ENCODE measurements at places on chromosomes 7 and 10.

GRCh38 chr7:130974794-130975193 is 240.8 kb upstream of the KLF14 start:
- no peak for DNase-seq

DNA sequence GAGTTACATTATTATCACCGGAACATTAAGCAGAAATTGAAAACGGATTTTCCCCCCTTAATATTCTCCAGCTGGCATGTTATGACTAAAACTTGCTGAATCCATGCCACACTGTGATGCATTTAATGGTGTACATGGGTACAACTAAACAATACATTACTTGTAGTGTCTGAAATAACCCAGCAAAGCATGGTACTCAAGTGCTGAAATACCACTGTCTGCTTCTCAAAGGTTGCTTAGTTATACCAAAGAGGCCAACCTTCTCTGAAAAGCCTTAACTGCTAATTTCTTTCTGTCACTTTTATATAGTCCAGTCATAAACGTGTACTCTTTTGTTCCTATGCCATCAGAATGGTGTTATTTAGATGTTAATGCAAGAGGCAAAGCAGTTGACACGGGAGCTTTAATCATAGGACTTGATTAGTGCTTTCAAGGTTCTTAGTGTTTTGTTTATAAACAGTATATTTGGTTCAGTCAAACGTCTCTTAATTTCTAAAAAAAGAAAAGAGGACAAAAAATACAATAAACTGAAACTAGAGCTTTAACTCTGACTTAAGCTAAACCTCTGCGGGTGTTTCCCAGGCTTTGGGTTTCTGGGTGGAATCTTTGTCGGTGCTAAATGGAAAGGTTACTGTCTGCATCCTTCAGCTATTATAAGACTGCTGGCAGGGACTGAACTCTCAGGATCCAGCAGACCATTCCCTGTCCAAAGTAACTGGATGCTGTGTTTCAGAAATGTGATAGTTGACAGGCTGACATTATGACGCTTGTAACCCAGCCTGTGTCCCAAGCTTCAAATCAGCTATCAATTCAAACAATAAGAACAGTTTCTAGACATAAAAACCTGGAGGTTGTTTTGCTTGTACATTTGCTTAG is 202.6 kb downstream of the PPP1R3A start:
- no peak for DNase-seq

DNA sequence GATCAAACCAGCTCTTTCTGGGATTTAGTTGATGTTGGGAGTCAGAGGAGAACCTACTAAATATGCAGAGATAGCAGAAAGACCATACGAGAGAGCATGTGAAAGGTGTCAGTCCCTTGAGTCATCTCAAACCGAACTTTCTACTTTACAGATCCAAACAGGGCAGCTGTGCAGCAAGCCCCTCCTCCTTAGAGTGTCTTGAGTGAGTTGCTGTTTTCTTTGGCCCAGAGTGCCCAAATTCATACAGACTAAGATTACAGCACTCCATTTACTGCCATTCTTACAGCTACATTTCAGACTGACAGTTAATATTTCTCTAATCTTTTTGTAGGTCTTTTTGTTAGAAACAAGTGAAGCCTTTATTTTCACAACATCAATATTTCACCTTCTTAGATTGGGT is 53.4 kb downstream of the NRCAM start:
- no peak for DNase-seq

DNA sequence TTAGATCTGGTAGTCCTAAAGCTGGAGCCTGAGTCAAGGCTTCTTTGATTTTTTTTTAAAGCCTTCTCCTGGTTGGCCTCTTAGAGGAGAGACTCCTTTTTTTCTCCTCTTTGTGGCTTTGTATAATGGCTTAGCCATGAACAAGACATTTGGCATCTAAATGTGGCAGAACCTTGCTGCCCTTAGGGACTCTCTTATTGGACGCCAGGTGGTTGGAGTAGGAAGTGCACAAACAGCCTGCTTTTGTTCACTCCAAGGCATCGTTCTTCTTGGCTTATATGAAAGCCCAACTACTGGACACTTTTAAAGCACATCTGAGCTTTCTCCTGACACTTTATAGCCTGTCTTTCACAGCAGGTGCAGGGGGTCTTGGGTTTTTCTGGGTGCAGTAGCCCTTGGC is 25.0 kb downstream of the ZPBP start:
- no peak for DNase-seq

- peak; percentile 97 for DNase-seq
Measured at GRCh38 chr10:71213761-71214440, 1.5 kb downstream of the UNC5B start.

- no peak for DNase-seq
Measured at GRCh38 chr10:86310291-86310690, 56.3 kb downstream of the GRID1 start.

- no peak for DNase-seq
Measured at GRCh38 chr10:72487521-72487920, 132.8 kb upstream of the DNAJB12 start.

DNA sequence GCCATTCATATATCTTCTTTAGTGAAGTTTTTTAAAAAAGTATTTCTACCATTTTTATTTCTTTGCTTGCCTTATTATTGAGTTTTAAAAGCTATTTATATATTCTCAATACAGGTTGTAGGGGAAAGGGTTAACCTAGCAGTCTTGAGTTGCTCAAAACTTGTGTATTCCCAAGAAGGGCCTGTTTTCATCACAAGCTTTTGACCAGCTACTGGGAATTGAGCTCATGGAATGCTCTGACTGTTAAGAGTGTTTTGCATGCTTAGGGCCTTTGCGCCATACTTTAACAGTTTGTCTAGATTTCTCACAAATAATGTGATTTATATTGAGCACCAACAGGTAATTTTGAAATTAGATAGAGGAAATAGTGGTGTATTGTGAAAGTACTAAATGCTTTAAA is 72.0 kb upstream of the CALCR start:
- DNase-seq = no peak

GRCh38 chr10:127210936-127211466 is 14.6 kb upstream of the INSYN2A start:
- DNase-seq = no peak

DNA sequence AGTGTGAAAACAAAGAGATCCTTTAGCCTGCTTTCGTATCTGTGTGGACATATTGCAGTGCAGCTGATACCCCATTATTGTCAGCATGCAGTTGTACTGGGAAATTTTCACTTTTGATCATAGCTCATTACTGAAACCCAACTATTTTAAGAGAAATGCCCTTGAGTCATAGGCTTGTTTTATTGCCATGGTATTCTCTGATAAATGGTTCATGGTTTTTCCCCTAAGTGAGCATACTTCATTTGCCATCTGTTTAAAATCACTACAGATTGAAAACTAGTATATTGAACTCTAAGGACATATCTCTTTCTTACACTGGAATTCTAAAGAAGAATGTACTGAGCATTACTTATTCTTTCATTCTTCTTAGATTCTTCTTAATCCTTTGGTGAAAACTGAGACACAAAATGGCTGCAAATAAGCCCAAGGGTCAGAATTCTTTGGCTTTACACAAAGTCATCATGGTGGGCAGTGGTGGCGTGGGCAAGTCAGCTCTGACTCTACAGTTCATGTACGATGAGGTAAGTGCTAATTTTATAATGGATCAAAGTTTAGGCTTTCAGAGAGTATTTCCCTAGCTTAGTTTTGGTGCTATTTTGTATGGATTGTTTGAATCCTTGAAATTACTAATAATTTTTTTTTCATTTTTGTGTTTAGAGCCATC is 63.0 kb downstream of the RALA start:
- peak; percentile 80 for DNase-seq

DNA sequence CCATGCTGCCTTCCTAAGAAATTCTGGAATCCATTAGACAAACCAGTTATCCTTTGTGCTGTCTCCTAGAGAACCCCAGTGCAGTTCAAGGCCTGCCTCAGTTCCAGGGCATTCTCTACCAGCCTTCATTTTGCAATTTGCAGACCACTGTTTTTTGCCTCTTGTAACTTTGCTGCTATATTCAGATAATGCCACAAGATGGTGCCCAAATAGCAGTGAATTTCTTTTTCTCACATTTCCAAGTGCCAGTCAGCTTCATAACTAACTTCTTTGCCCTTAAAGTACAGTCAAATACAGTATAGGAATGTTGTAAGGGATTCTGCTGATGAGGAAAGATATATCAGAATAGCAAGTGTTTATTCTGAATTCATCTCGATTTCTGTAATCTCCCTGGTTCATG is 25.2 kb downstream of the LOXL4 start:
- peak; percentile 59 for DNase-seq

DNA sequence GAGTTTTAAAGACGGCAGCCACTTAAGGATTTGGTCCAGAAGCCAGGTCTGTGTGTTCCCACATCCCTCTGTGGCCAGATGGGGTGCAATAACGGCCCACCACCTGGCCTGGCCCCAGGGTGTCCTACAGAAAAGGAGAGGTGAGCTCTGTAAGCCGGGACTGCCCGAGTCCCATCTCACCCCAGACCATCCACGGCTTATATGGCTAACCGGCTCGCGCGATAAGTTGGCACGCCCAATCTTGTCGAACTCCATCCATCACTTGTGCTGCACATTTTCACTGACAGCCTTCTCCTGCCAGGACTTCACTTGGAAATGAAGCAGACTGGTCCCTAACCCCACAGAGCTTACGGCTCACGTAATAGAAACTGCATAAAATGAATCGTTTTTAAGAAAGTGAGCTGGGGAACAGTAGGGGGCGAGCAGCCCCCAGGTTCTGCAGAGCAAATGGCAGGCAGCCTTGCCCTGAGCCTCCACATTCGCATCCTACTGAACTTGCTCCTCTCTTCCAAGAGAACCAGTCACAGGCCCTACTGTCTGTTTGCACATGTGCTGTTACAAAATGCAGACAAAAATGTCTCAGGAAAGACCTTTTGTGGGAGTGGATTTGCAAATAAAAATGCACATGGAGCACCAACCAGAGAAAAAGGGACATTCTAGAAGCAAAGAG is 98.2 kb downstream of the TNS3 start:
- peak; percentile 34 for DNase-seq

- peak; percentile 64 for DNase-seq
Measured at GRCh38 chr10:102580230-102580629, 64.0 kb upstream of the TRIM8 start.

DNA sequence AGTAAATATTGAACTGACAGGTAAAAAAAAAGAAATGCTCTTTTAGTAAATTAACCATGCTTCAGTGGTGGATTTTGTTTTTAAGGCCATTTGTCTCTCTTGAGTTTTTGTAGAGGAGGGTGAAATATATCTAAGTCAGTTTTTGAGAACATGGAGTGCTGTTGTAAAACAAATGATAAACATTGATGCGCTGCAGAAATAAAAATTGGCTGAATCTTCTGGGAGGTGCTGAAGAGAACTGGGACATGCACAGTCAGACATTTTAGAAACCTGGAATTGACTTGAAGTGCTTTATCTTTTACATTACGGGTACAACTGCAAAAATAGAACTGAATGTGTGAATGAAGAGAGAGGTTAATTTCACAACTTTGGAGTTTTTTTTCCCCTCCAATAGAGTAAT is 203.0 kb upstream of the HDAC9 start:
- DNase-seq = no peak

- peak; percentile 72 for DNase-seq
Measured at GRCh38 chr10:69515699-69516259, 57.4 kb downstream of the NEUROG3 start.

DNA sequence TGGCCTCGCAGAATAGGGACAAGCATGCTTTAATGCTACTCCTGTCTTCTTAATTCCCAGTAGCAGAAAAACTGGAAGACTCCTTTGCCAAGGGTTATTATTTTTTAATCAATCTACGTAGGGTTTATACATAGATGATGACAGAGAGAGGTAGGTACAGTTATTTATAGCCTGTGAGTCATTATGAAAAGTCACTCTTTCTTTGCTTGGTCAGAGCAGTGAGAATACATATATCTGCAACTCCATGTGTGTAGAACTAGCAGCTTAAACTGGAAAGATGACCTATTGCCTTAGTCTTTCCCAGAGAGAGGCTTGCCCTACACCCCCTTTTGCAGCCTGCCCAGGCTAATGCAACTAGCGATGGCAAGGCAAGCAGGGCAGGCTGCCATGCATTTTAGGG is 1050.6 kb downstream of the NRG3 start:
- DNase-seq = peak; percentile 26

GRCh38 chr7:4712281-4713182 is 30.4 kb downstream of the FOXK1 start:
- peak; percentile 84 for DNase-seq

DNA sequence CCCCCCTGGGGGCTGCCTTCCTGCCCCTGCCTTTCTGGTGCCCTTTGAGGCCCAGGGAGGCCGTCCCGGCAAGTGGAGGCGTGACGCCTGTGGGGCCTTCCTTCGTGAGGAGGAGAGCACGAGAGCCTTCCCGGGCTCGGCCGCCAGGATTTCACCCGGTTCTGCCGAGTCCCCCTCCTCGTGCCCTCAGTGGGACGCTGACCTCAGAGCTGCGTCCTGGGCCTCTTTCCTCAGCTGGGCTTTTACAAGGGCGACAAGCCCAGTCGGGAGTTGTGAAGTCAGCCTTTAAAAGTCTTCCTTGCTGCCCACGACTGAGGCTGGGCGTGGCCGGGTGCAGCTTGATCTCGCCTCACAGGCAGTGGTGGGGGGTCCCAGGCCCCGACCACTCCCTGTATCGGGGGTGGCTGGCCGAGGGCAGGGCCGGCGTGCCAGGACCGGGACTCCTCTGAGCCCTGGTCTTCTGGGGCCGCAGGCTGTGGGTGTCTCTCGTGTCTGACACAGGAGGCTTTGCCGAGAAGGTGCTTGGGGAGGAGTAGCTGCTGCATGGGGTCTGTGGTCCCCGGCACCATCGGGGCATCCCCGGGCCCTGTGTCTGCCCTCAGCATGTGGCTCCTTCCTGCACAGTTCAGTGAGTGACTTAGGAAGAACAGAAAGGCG is 41.8 kb downstream of the FAM20C start:
- DNase-seq = peak; percentile 46

- DNase-seq = no peak
Measured at GRCh38 chr10:132537684-132538001, at the start of gene INPP5A. TSS of gene INPP5A (plus strand) at chr10:132537787. CDS start at chr10:132538097, 310 bp downstream.
